ENCODE measurements at places on chromosomes 5 and 9.

GRCh38 chr9:6902423-6902822 is 144.7 kb downstream of the KDM4C start:
- DNase-seq = no peak

DNA sequence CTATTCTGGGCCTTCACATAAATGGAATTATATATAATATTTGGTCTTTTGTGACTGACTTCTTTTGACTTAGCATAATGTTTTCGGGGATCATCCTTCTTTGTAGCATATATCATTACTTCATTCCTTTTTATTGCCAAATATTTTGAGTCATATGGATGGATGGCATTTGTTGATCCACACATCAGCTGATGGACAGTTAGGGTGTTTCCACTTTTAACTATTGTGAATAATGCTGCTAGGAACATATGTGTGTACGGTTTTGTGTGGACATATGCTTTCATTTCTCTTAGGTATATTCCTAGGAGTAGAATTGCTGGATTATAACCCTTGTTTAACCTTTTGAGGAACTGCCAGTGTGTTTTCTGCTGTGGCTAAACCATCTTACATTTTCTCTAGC is 249.6 kb downstream of the FANCC start:
- DNase-seq = no peak

DNA sequence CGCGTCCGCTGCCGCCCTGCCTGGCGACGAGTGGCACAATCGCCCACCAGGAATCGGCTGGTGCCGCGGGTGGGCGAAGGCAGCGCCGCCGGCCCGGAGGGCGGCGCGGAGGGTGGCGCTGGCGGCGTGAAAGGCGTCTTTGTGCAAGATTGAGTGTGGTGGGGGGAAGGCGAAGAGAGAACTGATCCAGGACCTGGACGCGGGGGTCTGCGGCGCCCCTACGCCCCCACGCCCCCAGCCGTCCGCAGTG is 4.6 kb upstream of the RGMB start:
- no peak for DNase-seq

DNA sequence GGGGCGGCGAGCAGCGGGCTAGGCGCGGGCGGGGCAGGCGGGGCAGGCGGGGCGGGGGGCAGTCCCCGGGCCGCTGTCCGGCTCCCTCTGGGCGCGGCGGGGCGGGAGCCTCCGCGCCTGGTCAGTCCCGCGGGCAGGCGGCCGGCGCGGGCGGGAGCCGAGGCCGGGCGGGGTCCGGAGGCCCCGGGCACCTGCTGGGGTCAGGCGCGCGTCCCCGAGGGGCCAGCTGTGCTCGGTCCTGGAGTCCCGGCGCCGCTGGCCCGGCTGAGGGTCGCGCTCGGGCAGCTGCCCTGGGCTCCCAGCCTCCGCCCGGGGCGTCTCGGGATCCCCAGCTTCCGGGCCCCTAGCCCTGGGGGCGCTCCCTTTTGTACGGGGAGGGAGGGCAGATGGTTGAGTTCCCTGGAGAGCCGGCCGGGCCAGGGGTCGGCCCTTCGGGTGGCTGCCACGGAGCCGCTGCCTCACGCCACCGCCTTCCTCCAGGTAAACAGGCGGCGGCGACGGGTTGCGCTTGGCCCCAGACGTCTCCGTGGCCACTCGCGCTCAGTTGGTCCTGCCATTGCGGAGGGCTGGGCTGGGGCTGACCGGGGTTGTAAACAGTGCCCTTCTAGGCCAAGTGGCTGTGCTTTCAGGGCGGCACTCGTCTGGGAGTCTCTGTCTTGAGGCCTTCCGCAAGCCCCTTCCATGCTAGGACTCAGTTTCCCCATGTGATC is 473 bp downstream of the ZBTB34 start:
- no peak for DNase-seq

DNA sequence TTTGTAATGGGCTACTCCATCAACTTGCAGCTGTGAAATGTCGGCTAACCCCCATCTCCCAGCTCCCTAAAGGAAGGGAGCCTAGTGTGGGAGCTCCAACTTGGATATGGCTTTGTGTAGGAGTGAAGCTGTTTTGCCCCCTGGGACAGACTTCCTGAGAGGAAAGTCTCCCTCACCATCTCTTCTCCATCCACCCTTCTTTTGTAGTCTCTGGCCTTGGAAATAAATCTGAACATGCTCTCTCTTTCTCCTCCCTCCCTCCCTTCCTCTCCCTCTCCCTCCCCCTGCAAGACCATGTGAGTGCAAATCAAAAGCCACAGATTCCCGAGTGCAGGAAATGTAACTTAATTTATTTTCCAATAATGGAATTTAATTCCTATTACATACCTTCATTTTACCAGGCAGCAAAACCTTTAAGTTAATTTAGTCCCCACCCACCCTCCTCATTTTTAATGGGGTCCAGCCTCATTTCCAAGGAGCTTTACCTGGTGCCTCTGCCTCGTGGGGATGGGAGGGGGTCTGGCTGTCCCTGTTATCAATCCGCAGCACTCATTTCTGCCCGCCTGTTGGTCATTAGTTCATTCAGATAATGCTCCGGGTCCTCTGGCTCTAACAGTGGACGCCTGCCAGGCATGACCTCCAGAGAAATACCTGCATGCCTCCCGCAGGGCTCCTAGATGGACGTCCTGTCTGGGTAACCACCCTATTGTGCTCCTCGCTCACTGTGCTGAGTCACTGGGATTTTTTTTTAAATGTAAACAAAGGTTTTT is 122.9 kb upstream of the TAF11L2 start:
- no peak for DNase-seq

DNA sequence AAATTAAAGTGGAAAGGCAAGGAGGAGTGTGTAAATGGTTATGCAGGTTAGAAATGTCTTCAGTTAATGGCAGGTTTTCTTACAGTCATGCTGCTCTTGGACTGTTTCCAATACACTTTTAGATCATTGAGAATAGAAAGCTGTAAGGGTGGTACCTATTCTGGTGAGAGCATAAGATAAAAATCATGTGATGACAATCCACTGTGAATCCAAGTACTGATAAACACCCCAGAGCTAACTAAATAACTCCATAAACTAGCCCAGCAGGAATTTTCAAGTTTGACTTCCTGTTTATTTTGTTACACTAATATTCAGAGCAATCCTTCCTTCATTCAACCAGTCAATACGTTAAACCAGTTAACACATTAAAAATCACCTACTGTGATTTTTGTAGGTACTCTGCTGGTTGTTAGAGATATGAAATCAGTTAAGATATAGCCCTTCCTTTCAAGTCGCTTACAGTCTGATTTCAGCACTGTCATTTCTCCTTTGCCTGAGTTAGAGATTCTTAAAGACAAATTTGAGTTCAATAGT is 22.6 kb downstream of the VCAN start:
- DNase-seq = no peak

DNA sequence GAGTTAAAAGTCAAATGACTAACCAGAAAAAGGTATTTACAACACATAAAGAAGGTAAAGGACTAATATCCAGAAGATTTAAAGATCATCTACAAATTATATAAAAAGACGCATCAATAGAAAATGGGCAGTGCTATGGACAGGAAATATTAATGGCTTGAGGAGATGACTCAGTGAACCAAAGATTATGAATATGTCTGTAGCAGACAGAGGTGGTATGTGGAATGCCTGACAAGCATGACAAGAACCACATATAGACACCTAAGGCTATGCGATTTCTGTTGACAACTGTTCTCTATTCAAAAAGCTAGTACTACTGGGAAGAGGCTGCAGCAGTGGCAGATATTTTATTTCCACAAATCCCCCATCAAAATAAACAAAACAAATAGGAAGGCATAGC is 177.0 kb upstream of the SH3GL2 start:
- no peak for DNase-seq

Data from NCI-H1105 (cell line).